ENCODE measurements at places on chromosomes 4 and X.

DNA sequence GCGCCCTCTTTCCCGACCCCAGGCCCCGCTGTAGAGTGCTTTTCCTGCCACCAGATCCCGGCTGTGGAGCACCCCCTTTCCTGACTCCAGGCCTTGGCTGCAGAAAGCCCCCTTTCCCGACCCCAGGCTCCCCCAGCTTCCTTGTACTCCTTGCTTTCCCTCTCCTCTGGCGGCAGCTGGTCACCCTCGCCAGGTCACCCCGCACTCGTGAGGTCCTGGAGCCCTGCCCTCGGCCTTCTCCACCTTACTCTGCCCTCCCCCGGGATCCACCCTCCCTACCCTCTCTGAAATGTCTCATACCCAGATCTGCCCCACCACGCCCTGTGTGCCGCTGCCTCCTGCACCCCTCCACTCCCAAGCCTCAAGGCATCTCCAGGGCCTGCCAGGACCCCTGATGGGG is 25.0 kb upstream of the C4orf50 start:
- no peak for DNase-seq

DNA sequence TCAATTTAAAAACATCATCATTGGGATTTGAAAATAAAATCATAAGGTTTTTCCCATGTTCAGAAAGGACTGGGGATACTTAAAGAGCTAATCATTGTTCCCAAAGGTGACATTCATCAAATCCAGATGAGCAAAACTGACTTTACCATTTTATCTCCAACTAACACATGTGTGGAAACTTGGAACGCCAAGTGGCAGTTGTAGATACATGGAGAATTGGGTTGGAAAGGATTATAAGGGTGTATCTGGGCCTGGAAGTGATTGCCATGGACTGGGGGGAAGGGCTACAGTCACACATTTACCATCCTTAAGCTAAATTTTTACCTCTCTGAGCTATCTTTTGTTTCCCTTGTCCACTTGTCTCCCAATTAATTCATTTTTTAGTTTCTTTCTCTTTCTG is 203.4 kb downstream of the SLC39A8 start:
- no peak for DNase-seq

DNA sequence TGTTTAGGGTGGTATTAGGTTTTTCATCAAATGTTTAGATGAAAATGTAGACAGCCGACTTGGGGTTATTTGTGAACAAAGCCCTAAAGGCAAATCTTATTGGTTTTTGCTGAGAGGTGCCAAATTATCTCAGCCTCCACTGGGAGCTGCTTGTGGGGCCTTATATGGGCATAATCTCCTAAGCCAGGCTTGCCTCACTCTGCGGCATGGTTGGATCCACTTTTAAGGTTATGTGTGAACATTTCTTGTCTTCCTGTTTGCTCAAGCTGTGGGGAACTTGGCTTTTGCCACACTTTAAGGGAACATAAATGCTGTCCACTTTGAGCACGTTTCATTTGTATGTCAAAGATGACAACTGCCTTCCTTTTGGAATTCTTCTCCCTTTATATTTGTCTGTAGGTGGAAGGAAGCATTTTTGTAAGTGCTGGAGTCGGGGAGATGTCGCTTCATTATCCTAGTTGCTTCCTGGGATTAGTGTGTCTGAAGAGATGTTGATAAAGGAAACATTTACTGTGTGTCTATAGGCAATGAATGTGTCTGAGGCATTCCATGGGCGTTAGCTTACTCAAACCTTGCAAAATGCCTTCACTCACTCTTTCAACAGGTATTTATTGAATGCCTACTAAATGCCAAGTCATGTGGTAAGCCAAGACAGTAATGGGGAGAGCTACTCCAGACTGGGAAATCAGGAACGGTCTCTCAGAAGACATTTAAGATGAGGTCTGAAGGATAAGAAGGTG is 78.3 kb downstream of the SLC9A6 start:
- no peak for DNase-seq

- DNase-seq = no peak
Observed at GRCh38 chrX:77740376-77740905, 45.6 kb downstream of the ATRX start.

Data from CD4-positive, alpha-beta T cell treated with Interleukin-4 for 4 hours (primary cell).